ENCODE measurements at places on chromosomes 2 and 18. TPM values are rescaled to one million over a fixed set of nuclear protein-coding genes. Genes with fewer than 3 reads are reported as not detected.

Gene NEMP2
- total RNA-seq = 0.85 TPM

Gene MAPK4
- 0.54 TPM for total RNA-seq

Gene DPY30
- total RNA-seq = 29.5 TPM

Gene CHST10
- 2.3 TPM for total RNA-seq

Gene VWA3B
- not detected for total RNA-seq

Gene INSIG2
- 29.7 TPM for total RNA-seq

Gene GPR39
- total RNA-seq = 37.0 TPM

Gene TBC1D8
- total RNA-seq = 209 TPM

Gene ADD2
- total RNA-seq = 14.0 TPM

Gene SKA1
- 5.8 TPM for total RNA-seq

Gene TMEM247
- total RNA-seq = not detected

Gene CHST9
- not detected for total RNA-seq

Gene RTP5
- not detected for total RNA-seq

Gene SLC14A1
- 9.7 TPM for total RNA-seq

Gene DAPL1
- not detected for total RNA-seq

Gene DHX57
- total RNA-seq = 5.3 TPM

Gene ST8SIA5
- total RNA-seq = not detected

Gene CPLX4
- total RNA-seq = not detected

Gene SCG2
- total RNA-seq = not detected

Gene DCDC2C
- not detected for total RNA-seq

- no peaks in the 10 kb centered on the region for H3K27me3 ChIP-seq
- H3K27ac ChIP-seq = no peak overlapping the region
- no peak overlapping the region for H3K4me3 ChIP-seq
- no peak for DNase-seq
Observed at GRCh38 chr2:182977463-182977862, 60.8 kb downstream of the NCKAP1 start.

DNA sequence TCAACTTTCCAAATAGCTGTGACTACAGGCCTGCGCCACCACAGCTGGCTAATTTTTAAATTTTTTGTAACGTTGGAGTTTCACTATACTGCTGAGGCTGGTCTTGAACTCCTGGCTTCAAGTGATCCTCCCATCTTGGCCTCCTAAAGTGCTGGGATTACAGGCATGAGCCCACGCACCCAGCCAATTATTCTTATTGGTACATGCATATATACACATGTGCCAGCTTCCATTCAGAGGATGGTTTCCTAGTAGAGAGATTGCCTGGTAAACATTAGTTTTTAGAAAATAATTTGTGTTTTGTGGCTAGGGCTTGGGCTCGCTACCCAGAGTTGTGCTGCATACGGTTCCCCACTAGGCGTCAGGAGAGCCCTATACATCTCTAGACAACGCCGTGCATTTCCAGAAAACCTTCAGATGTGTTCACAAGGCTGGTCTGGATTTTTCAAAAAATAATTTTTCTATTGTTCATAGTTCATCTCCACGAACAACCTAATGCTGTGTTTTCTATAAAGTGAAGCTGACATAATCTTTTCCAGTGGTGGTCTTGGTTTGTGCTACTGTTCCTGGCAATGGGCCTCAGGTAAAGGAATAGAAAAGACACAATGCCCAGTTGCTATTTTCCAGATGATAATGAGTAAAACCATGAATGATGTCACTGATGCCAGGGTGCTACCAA is 14.6 kb upstream of the AFG3L2 start:
- no peaks in the 10 kb centered on the region for H3K36me3 ChIP-seq
- H3K27ac ChIP-seq = no peak overlapping the region
- no peak overlapping the region for H3K4me3 ChIP-seq
- no peaks in the 10 kb centered on the region for H3K4me1 ChIP-seq
- DNase-seq = peak; percentile 55

DNA sequence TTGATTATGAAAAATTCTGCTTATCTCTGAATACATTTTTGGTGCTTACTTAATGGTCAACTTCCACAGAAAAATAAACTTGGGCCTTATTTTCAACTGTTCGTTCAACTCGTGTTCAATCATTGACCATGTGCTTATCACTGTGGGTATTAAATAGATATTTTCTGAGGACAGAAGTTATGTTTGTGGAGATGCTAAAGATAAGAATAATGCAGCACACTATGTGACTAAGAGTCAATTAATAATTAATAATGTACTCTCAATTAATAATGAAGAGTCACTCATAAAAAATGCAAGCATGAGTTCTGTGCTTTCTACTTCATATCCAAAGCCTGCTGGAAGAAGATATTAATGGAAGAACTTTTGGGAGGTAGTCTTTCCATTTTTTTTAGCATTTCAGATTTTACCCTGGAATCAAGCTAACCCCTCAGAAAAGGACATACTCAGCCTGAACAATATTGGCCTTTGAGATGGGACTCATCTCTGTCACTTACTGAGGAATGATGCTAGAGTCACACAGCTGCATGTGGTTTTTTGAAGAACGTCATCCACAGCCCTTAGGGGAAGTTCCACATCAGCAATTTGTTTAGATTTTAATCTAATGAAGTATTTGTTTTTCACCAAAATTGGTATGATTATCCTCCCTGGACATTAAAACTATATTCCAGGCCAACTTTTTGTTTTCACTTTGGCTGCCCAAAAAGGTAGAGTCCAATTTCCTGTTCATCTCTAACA is 191.9 kb upstream of the CRIM1 start:
- DNase-seq = no peak
- no peak overlapping the region for H3K27ac ChIP-seq
- no peaks in the 10 kb centered on the region for H3K27me3 ChIP-seq
- no peak overlapping the region for H3K4me3 ChIP-seq
- no peaks in the 10 kb centered on the region for H3K4me1 ChIP-seq

- no peaks in the 10 kb centered on the region for H3K4me1 ChIP-seq
- H3K36me3 ChIP-seq = no peaks in the 10 kb centered on the region
- no peak overlapping the region for H3K4me3 ChIP-seq
- no peak for DNase-seq
Observed at GRCh38 chr2:232668805-232669444, 28.2 kb upstream of the GIGYF2 start.

GRCh38 chr2:121791801-121792221 is 36.4 kb downstream of the TSN start:
- DNase-seq = no peak
- H3K4me3 ChIP-seq = no peak overlapping the region
- H3K36me3 ChIP-seq = no peaks in the 10 kb centered on the region
- no peaks in the 10 kb centered on the region for H3K27me3 ChIP-seq

- H3K36me3 ChIP-seq = peaks cover 83% of the 10 kb centered on the region
- H3K27me3 ChIP-seq = no peaks in the 10 kb centered on the region
- DNase-seq = no peak
Observed at GRCh38 chr2:27655155-27655951, 8.1 kb downstream of the SUPT7L start.

- H3K36me3 ChIP-seq = no peaks in the 10 kb centered on the region
- H3K27me3 ChIP-seq = no peaks in the 10 kb centered on the region
- H3K27ac ChIP-seq = no peak overlapping the region
- peaks cover 10% of the 10 kb centered on the region for H3K4me1 ChIP-seq
Observed at GRCh38 chr2:7026742-7027141, 109.5 kb downstream of the RNF144A start.

- no peak overlapping the region for H3K27ac ChIP-seq
- H3K36me3 ChIP-seq = no peaks in the 10 kb centered on the region
- no peak for DNase-seq
- H3K4me1 ChIP-seq = no peaks in the 10 kb centered on the region
- H3K4me3 ChIP-seq = no peak overlapping the region
Observed at GRCh38 chr2:19786408-19787058, 115.2 kb downstream of the TTC32 start.

DNA sequence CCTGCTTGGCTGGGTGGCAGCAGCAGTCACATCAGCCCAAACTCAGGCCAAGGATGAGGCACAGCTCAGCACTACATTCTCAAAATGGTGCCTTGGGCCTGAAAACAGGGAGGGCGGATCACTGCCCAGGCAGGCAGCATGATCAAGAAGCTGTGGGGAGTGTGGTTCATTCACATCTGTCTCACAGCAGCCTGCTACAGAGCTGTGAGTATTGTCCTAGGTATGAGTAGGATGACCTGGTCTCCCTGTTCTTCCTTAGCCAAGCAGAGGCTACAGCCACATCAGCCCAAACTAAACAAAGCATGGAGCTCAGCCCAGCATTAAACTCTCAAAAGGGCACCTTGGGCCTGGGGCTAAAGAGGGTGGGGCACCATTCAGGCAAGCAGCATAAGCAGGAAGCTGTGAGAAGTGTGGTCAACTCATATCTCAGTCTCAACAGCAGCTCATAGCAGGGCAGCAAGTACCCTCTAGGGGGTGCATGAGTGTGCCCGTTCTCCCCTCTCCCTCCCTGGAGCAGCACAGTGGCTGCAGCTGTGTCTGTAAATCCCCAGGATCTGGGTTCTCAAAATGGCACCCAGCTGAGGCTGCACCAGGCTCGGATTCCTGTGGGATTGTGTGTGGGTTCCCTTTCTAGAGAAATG is 139.6 kb downstream of the TRABD2A start:
- peak; percentile 21 for DNase-seq
- no peaks in the 10 kb centered on the region for H3K27me3 ChIP-seq
- no peak overlapping the region for H3K27ac ChIP-seq
- H3K4me3 ChIP-seq = no peak overlapping the region

- no peaks in the 10 kb centered on the region for H3K36me3 ChIP-seq
- H3K27me3 ChIP-seq = no peaks in the 10 kb centered on the region
- H3K4me3 ChIP-seq = no peak overlapping the region
- no peak overlapping the region for H3K27ac ChIP-seq
- peak; percentile 54 for DNase-seq
Observed at GRCh38 chr2:237682856-237683670, 55.7 kb downstream of the LRRFIP1 start.

- H3K27me3 ChIP-seq = no peaks in the 10 kb centered on the region
- H3K4me3 ChIP-seq = no peak overlapping the region
- H3K36me3 ChIP-seq = no peaks in the 10 kb centered on the region
Observed at GRCh38 chr2:26088038-26088643, 54.3 kb downstream of the RAB10 start.

GRCh38 chr2:219448776-219449341 is 14.2 kb downstream of the SPEG start:
- no peaks in the 10 kb centered on the region for H3K36me3 ChIP-seq
- no peak for DNase-seq
- no peaks in the 10 kb centered on the region for H3K4me1 ChIP-seq
- H3K27ac ChIP-seq = no peak overlapping the region
- H3K27me3 ChIP-seq = peaks cover 13% of the 10 kb centered on the region

DNA sequence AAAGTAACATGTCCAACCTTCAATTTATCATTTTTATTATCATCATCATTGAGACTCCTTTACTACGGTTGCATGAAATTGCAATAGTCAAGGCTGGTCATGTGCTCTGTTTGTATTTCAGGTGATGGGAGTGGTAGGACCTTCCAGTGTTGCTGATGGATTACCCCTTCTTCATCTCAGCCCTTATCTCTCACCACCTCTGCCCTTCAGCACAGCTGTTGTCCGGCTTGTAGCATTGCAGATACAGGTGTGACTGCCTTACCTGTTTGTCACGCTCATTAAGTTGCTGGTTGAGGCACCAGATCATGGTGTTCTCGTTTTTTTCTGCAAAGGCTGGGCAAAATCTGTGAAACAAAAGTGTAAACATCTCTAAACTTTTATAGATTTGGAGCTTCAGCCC is 31.7 kb upstream of the RPE start:
- no peak overlapping the region for H3K4me3 ChIP-seq
- no peaks in the 10 kb centered on the region for H3K4me1 ChIP-seq
- no peak overlapping the region for H3K27ac ChIP-seq

GRCh38 chr2:8433390-8433789 is 248.5 kb upstream of the ID2 start:
- H3K4me1 ChIP-seq = no peaks in the 10 kb centered on the region
- H3K27ac ChIP-seq = no peak overlapping the region
- H3K27me3 ChIP-seq = no peaks in the 10 kb centered on the region
- H3K36me3 ChIP-seq = no peaks in the 10 kb centered on the region
- DNase-seq = no peak

- no peaks in the 10 kb centered on the region for H3K36me3 ChIP-seq
- H3K4me3 ChIP-seq = no peak overlapping the region
- no peak for DNase-seq
- no peaks in the 10 kb centered on the region for H3K27me3 ChIP-seq
- H3K4me1 ChIP-seq = no peaks in the 10 kb centered on the region
Observed at GRCh38 chr2:212708355-212708754, 169.8 kb upstream of the ERBB4 start.

DNA sequence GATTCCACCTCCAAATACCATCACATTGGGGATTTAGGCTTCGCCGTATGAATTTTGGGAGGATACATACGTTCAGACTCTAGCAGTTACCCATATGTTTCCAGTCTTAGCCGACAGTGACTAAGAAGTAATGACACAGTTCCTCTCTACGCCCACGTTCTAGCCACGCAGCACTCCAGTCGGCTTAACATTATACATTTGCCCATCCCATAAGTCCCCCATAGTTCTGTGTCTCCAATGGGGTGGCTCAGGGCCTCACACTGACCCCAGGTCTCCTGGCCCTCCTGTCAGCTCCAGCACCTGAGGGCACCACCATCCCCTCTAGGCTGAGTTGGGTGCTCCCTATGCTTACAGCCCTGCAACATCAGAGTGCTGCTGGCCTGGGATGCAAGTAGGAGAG is 18.4 kb upstream of the CNDP2 start:
- no peak overlapping the region for H3K4me3 ChIP-seq
- H3K27ac ChIP-seq = no peak overlapping the region
- DNase-seq = no peak
- H3K36me3 ChIP-seq = no peaks in the 10 kb centered on the region
- H3K4me1 ChIP-seq = peaks cover 2% of the 10 kb centered on the region
- no peaks in the 10 kb centered on the region for H3K27me3 ChIP-seq

DNA sequence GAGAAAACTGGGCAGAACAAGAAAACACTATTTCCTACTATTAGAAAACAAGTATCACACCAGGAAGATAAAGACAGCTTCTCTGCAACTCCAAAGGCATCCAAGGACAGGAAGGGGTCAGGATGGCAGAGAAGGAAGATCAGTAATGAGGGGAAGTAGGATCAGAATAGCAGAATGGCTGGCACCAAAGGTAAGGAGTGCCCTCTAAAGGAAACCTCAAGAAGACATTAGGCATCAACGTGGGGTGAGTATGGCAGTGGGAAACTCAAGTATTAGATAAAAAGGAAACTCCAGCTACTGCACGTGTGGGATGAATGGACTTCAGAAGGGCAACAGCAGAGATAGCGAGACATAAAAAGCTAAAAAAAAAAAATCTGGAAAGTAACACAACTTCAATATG is 25.9 kb downstream of the HDLBP start:
- no peak overlapping the region for H3K4me3 ChIP-seq
- H3K36me3 ChIP-seq = no peaks in the 10 kb centered on the region
- H3K27ac ChIP-seq = no peak overlapping the region
- peaks cover 9% of the 10 kb centered on the region for H3K4me1 ChIP-seq

- H3K4me3 ChIP-seq = no peak overlapping the region
- no peaks in the 10 kb centered on the region for H3K36me3 ChIP-seq
- no peak for DNase-seq
Observed at GRCh38 chr2:205613970-205614559, 68.2 kb upstream of the NRP2 start.

GRCh38 chr18:62334120-62334519 is 9.0 kb downstream of the TNFRSF11A start:
- peak overlapping the region; percentile 20 for H3K4me3 ChIP-seq
- H3K27ac ChIP-seq = peak overlapping the region; percentile 54
- no peaks in the 10 kb centered on the region for H3K27me3 ChIP-seq
- no peak for DNase-seq
- no peaks in the 10 kb centered on the region for H3K4me1 ChIP-seq

GRCh38 chr18:32922951-32923430 is 150.2 kb upstream of the KLHL14 start:
- no peaks in the 10 kb centered on the region for H3K27me3 ChIP-seq
- no peak overlapping the region for H3K27ac ChIP-seq
- H3K36me3 ChIP-seq = no peaks in the 10 kb centered on the region
- no peak for DNase-seq

GRCh38 chr2:182078988-182079602 is 93.4 kb downstream of the PPP1R1C start:
- no peak overlapping the region for H3K4me3 ChIP-seq
- no peaks in the 10 kb centered on the region for H3K27me3 ChIP-seq
- no peak overlapping the region for H3K27ac ChIP-seq
- DNase-seq = no peak
- no peaks in the 10 kb centered on the region for H3K4me1 ChIP-seq

Data from Peyer's patch (tissue), 4 donors.